ENCODE measurements at places on chromosomes 7 and 10. TPM values are rescaled to one million over a fixed set of nuclear protein-coding genes. Genes with fewer than 3 reads are reported as not detected.

GRCh38 chr10:7121154-7121797, 289.6 kb downstream of the SFMBT2 start:
- DNase-seq = peak; percentile 10

Gene GPNMB
- total RNA-seq = under 0.01 TPM

Gene BICC1
- total RNA-seq = 38.9 TPM

Gene FOXI2
- not detected for total RNA-seq

Gene EBF3
- total RNA-seq = 0.36 TPM

GRCh38 chr10:124644771-124645415, 99.3 kb downstream of the FAM53B start:
- no peak for DNase-seq

Gene COBL
- total RNA-seq = not detected

DNA sequence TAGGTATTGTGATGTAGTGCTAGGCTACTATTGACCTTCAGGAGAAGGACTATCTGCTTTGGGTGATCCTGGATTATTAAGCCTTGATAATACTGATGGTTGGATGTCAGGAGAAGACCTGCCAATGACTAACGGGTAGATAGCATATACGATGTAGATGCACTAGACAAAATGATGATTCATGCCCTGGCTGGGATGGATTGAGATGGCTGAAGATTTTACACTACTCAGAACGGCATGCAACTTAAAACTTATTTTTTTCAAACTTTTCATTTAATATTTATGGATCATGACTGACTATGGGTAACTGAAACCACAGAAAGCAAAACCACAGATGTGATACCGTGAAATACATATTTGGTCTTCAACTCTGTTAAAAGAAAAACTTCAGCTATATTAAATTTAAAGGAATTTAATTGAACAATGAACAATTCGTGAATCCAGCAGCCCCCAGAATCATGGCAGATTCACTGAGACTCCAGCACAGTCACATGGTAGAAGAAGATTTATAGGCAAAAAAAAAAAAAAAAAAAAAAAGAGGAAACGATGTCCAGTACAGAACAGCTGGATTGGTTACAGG, 124.6 kb upstream of the CDK13 start:
- peak; percentile 7 for DNase-seq

GRCh38 chr7:98760201-98760651, 109.6 kb downstream of the TMEM130 start:
- DNase-seq = no peak

DNA sequence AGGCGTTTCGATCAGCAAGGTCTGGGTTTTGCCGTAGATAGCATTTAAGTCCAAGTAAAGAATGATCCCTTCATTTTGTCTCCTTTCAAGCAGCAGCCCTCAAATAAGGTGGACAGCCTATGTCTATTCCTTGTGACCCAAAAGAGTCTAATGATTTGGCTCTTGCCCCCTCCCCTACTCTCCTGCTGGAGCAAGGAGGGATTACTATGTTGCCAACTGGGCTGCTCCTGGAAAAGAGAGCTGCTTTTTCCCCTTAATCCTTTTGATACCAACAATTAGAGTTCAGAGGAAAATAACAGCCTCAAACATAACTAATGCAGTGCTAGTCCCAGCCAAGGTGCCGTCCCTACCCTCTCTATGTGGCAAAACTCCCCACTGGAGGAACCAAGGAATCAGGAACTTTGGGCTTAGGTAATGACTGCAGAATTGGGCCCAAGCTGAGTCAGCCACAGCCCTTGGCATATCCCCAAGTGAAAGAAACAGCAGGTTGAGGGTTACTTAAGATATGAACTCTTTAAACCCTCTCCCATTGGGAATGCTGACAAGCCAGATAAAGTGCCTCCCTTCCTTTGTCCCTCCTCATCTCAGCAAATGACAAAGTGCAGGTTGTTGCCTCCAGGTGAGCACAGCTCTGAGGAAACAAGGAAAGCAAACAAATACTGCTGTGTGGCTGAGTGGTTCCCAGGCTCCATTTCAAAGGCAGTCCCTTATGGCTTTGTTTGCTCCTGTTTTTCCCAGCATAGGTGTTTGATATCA, 643.7 kb downstream of the INHBA start:
- peak; percentile 51 for DNase-seq

Measured in IMR-90 (cell line).